Astrocyte of the spinal cord (primary cell): ENCODE measurements at places on chromosomes 5 and 9.
A peak's percentile ranks its signal among the peaks of the same experiment; 100 is the strongest.

- no peak for DNase-seq
These were observed 291.1 kb downstream of the DMAC1 start for GRCh38 chr9:7508516-7508915.

- peak; percentile 97 for DNase-seq
These were observed 54.4 kb downstream of the ANKH start for GRCh38 chr5:14816999-14817761.

DNA sequence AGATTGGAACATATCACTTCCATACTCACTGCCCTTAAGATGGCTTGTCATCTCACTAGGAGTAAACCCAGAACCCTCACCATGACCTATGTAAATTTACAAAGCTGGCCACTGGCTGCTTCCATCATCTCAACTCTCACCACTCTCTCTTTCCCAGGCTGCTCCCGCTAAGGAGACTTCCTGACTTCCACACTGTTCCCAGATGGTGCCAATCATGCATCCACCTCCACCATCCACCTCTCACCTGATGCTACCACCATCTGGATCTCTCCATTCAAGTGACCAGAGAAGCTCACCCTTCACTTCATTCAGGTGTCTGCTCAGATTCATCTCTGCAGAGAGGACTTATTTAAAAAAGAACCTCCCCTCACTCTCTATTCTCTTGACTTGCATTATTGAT lies 91.3 kb downstream of the HTR4 start:
- DNase-seq: no peak

- DNase-seq: peak; percentile 66
These were observed 591.8 kb upstream of the CLINT1 start for GRCh38 chr5:158450751-158451171.

- DNase-seq: peak; percentile 75
These were observed 122.9 kb upstream of the DAB2 start for GRCh38 chr5:39547553-39548154.

- DNase-seq: peak; percentile 76
These were observed at the start of gene HCN1 for GRCh38 chr5:45696206-45696836. TSS of gene HCN1 (minus strand) at chr5:45696380.

- DNase-seq: no peak
These were observed 156.7 kb downstream of the DOCK8 start for GRCh38 chr9:371349-371748.

- DNase-seq: no peak
These were observed 63.4 kb downstream of the NR6A1 start for GRCh38 chr9:124707666-124708065.

- DNase-seq: peak; percentile 46
These were observed 268.2 kb downstream of the MAST4 start for GRCh38 chr5:66864240-66864884.

- no peak for DNase-seq
These were observed 1.2 kb downstream of the SPATA24 start for GRCh38 chr5:139402561-139403158.

GRCh38 chr9:37611961-37612360 lies 19.6 kb upstream of the TOMM5 start:
- no peak for DNase-seq

DNA sequence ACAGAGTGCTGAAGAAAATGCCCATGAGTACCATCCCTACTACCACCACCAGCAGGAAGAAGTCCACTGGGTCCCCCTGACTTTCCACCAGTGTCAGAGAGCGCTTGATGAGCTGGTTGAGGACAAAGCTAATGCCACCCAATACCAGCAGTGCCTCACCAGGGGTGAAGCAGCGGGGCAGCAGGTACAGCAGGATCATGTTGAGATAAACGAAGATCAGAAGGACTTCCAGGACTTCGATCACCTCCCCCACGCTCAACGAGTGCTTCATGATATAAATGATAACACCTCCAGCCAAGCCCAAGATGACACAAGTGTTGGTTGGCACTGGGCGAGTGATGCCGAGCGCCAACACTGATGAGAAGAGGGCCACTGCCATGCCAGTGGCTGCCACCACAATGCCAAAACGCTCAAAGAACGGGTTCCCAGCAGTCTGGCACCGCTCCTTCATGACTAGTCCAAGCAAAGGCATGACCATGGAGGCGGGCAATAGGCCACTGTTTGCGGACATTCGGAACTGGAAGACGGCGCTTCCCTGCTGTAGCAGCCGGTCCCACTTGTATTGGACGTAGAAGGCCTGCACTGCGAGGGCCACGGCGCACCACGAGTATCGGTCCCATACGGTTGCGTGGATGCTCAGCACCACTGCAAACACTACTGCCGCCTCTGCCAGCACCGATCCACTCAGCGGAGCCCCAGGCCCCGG lies 679 bp downstream of the DOLK start:
- DNase-seq: peak; percentile 35

DNA sequence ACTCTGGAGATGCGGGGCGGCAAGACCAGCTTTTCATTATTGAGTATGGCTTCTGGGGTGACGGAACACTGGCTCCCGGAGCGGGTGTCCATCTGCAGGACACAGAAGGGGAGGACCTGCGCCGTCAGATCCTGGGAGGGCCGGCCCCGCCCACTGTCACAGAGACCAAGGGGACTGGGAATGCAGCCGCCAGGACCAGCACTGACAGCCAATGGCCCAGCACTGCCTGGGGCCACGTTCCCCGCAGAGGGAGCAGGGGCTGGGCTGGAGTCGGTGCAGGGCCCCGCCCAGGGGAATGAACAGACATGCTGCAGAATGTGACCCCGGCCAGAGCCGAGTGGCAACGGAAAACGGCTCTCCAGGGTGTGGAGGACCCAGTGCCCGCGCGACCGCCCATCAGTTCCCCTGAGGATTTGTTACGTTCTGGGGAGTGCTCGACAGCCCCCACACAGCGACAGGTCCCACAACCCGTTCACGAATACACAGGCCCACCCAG lies at the start of gene ZDHHC11:
Gene ZDHHC11, minus strand, starts transcription at position 476 of the 496 bp plus-strand sequence. Its CDS starts 384 bp downstream, at position 92.
- DNase-seq: no peak

- DNase-seq: no peak
These were observed 16.4 kb downstream of the FCN2 start for GRCh38 chr9:134896834-134897583.

DNA sequence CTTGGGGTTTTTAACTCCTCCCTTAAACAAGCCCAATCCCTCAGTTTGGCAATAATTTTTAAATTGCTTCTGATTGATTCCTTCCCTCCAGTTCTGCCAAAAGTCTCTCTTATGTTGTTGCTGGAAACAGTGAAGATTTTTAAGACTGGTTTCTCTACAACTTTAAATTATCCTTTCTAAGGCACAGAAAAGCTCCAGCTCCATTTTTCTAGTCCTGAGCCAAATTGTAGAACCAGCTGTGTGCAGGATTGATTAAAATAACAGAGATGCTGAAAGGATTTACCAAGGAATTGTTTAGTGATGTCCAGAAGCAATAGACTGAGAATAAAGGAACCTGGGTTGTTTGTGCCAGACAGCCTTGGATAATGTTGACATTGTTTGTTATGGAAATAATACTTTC lies 111.3 kb downstream of the NUDT12 start:
- no peak for DNase-seq

- DNase-seq: peak; percentile 72
These were observed 19.9 kb downstream of the P4HA2 start for GRCh38 chr5:132207778-132208177.

DNA sequence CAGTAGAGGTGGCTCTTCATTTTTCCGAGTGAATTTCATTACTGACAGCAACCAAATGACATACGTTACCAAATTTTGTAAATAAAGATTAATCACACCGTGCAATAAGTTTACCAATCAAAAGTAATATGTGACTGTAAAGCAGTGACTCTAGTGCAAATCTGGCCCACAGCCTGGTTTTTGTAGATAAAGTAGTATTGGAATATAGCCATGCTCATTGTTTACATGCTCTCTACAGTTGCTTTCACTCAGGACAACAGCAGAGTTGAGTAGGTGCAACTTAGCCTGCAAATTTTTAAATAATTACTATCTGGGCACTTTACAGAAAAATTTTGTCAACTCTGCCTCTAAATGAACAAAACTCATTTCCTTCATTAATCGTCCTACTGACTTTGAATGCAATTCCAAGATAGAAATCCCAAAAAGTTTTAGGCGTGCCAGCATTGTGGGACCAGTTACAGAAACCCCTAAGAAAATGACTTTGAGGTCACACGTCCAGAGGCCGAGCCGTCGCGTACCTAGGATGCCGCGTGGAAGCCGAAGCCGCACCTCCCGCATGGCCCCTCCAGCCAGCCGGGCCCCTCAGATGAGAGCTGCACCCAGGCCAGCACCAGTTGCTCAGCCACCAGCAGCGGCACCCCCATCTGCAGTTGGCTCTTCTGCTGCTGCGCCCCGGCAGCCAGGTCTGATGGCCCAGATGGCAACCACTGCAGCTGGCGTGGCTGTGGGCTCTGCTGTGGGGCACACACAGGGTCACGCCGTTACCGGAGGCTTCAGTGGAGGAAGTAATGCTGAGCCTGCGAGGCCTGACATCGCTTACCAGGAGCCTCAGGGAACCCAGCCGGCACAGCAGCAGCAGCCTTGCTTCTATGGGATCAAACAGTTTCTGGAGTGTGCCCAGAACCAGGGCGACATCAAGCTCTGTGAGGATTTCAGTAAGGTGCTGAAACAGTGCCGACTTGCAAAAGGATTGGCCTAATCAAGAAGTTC lies 180.7 kb upstream of the TLE4 start:
- DNase-seq: no peak

DNA sequence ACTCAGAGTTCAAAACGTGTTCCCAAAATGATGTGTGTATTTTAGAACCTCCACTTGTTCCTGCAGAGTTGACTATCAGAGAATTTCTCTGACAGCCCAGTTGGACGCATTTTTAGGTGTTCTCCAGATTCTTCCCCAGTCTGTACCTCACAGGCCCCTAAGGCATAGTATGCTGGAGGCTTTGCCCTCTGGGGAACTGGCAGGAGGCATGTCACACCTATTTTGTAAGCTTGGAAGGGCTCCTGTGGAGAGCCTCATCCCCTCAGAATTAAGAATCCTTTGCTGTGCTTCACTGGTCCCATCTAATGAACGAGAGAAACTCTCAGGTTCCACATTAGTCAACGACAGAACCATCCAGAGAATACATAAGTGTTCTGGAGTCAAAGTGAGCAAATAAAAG lies 144.1 kb upstream of the SLC30A5 start:
- no peak for DNase-seq
